H54 (cell line): ENCODE measurements at places on chromosomes 7 and 10.

DNA sequence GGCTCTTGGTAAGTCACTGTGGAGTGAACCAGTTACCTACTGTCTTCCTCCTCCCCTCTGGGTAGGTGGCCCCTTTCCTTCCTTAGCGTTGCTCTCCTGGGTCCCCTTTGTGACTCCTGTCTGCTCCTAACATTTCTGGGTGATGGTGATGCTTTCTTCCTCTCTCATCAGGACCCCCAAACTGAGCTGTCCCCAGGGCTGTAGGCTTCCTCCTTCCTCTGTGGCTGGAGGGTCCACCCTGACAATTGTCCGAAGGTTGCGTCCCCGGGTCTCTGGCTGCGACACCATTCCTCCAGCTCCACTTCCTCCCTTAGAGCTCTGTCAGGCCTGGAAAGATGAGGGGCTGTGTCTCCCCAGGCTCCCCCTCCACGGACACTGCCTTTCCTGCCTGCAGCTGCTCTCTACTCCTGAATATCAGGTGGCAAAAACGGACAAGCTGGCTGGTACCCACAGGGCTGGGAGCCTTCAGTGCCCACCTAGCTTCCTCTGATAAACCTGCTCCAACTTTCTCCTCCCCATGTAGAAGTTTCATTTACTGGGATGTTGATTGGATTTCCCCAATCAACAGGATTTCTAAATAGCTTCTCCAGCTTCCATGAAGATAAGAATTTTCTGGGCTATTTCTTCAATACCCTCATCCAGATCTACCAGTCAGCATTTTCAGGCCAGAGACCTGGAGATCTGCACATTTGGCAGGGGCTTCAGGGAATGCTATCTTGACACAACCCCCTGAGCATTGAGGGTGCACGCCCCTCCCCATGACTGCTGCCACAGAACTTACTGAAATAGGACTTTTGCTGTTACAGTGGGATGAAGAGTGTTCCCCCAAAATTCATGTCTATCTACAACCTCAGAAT is 506.5 kb downstream of the TCERG1L start:
- DNase-seq = no peak

GRCh38 chr10:110081911-110082310 is 74.1 kb downstream of the ADD3 start:
- peak; percentile 18 for DNase-seq

DNA sequence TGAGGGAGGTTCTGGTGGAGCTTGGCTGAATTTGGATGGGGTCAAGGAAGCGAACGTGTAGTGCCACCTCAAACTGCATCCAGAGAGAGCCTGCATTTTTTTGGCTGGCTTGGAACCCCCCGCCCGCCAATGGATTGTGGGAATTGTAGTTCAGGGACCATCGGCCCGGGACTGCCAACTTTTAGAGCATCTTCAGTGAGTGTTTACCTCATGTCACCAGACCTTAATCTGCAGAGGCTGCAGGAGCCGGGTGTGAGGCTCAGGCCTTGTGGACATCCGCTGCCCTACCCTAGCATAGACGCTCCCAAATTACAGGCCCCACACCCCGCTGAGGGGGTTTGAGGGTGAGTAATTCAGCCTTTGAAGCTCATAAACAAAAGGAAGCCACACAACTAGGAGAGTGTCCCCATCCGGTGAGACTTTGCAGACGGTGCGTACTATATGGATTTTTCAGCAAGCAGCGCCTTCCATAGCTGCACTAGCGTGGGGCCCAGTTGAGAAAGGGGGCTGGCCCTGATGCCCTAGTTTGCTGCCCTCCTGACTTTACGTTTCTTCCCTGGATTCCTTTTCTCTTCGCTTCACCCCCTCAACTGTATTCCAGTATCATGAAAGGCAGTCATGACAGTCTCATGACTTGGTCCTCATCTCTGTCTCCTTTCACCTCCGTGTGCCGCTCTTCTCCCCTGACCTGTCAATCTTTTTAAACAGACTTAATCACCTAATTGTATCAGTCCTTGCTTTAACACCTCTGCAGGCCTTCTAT is 717 bp downstream of the CNPY4 start:
- DNase-seq = peak; percentile 77

DNA sequence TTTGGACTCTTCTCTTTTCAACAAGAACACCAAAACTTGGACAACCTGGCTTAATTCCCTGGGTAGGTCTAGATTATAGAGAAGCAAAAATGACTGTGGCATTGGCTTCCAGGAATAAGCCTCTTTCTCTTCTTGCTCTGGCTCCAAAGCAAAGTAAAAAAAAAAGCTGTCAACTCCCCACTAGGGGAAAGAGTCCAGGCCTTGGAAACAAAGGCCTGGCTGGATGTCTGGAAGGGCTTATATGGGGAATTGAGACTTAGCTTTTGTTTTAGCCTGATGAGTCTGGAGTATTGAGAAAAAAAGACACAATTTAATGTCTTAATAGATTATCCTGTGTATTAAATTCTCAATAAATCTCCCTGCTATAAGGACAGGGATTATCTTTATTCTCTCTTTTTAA is 300.6 kb downstream of the SORCS3 start:
- DNase-seq = no peak

- no peak for DNase-seq
Measured at GRCh38 chr7:18577096-18577771, 81.7 kb downstream of the HDAC9 start.

DNA sequence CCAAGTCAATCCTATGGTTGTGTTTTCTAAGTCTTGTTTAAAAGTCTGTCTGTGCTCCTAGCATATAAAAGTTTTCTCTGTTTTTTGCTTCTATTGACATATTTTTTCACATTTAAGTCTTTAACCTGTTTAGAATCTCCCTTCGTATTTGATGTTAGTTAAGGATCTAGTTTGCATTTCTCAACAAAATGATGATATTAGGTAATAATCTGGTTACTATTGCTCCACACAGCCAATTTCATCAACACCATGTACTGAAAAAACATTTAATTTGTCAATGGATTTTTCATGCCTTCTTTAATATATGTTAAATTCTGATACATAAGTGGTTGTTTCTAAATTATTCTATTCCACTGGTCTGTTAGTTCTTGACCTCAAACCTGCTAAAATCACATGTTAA is 17.5 kb upstream of the TSGA13 start:
- no peak for DNase-seq

DNA sequence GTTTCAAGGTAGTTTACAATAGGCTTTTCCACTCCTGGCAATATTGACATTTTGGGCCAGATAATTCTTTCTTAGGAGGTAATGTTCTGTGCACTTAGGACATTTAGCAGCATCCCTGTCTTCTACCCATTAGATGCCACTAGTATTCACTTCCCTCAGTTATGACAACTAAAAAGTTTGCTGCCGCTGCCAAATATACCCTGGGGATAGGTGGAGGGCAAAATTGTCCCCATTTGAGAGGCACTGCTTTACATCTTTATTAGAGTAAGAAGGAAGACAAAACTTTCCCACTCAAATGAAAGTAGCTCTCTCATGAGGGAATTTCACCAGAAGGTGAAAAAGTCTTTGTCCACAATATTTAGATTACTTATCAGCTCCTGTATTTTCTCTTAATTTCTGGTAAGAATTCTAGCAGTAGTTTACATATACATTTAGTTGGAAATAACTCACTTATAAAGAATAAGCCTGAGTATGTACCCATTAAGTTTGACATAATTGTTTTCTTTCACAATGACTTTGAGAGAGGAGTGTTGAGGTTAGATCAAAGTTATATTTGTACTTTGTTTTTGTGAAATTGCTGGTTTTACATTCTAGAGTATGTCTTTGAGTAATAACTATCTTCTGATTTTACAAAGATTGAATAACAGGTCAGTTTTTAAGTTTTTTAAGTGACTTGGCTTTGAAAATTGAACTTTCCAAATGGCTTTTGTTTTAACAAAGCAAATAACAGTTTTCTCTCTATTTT is 46.0 kb downstream of the HELLS start:
- no peak for DNase-seq

- DNase-seq = no peak
Measured at GRCh38 chr10:71632896-71633600, 86.5 kb downstream of the C10orf105 start.

DNA sequence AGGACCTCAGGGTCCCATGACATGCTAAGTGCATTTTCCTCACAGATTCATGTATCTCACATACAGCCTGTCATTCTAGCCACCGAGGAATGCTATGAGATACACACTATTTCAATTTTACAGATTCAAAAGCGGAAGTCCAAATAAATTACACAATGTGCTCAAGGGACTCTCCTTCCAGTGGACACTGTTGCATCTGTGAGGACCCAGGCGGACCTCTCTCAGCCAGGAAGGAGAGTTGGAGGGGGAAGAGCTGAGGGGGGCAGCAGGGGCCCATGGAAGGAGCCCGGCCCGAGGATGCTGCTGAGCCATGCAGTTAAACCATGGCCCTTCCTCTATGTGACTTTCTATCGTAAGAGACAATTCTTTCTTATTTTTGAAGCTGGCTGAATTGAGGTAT is 93.6 kb downstream of the VOPP1 start:
- no peak for DNase-seq

GRCh38 chr10:113232928-113233511 is 283.0 kb downstream of the TCF7L2 start:
- no peak for DNase-seq

DNA sequence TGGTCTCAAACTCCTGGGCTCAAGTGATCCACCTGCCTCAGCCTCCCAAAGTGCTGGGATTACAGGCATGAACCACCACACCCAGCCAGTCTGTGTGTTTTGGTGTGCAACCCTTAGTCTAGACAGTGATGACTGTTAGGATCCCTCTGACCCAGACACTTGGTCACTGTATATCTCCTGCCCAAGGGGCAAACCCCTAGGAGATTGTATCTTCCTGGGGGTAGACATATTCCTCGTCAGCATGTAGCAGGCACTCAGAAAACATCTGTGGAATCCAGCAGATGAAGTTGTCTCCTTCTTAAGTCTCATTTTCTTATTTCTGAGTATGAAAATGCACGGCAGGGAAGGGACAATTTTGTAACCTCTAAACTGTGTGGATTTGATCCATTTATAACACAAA is 292.5 kb downstream of the GFRA1 start:
- DNase-seq = no peak

- DNase-seq = no peak
Measured at GRCh38 chr7:24891311-24891735, 88.7 kb downstream of the OSBPL3 start.

DNA sequence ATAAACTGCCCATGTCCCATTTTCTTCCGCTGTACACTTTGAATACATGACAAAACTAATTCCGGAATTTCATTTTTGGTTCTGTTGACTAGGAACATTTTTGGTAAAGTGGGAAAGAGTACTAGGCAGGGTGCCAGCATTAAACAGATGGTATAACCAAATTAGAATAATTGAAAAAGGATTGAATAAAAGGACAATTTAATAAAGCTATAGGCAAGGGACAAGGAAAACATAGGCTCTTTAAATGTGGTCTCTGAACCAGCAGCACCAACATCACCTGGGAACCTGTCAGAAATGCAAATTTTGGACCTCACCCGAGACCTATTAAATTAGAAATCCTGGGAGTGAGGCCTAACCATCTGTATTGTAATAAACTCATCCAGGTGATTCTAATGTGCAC is 376.9 kb downstream of the LRRTM3 start:
- DNase-seq = no peak

- no peak for DNase-seq
Measured at GRCh38 chr10:51141010-51141409, 66.7 kb downstream of the PRKG1 start.

- DNase-seq = no peak
Measured at GRCh38 chr10:29084681-29085307, 204.1 kb upstream of the LYZL1 start.

DNA sequence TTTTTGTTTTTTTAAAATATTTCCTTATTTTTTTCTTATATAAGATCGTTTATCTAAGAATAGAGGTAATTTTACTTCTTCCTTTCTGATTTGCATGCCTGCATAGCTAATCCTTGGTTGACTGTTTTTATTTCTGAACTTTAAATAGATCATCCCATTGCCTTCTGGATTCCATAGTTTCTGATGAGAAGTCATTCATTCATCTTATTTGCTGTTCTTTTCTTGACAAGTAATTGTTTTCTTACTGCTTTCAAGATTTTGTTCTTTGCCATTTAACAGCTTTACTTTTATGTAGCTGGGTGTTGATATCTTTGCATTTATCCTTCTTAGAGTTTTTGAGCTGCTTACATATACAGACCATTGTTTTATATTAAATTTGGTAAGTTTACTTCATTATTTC is 437.9 kb downstream of the SDK1 start:
- no peak for DNase-seq
